NCI-H1092 (cell line): ENCODE measurements at places on chromosomes 6 and 20.

DNA sequence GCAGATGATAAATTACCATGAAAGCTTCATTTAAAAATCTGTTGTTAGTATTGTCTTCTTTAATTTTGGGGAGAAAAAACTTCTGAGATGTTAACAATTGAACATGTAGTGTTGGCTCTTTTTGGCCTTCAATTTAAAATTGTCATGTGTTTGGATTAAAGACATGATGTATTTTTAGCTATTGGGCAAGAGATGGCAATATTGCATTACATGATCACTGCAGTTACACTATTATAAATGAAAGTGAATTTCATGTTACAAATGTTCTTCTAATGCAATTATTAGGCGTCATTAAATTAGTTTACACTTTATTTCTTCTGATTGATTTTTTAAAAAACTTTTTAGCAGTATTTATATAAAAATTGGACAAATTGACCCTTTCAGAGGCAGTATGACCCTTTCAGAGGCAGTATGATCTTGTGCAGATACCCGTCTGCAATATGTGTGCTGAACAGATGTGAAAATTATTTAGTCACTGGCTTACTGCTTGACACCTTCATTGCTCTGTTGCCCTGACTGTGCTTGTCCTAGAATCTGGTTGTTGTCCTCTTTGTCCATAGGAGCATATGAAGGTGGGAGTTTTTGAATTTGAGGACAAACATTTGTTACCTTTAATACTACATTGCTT is 25.8 kb downstream of the CDKAL1 start:
- no peak for DNase-seq

DNA sequence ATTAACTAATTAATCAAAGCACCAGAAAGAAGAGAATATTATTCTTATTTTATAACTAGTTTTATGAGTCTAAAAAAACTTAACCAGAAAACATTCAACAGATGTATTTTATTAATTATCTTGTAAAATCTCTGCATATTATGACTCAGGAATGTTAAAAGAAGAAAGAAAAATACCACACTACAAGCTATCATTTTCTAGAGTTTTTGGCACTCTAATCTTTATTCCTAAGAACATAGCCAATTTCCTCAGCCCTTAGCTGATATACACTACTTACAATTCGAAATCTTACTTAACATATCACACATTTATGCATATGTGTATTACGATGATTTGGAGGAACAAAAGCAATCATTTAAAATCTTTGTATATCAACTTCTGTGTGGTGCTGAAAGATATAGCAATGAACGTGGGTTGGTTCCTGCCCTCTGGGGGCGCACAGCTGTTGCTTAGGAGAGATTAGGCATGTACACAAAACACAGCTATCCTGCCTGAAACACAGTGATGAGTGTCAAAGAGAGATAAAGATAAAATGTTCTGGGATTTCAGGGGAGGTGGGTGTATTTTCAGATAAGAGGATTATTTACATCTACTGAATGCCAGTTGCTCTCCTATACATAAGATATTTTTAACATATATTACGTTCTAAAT is 404.5 kb downstream of the SYNE1 start:
- no peak for DNase-seq

DNA sequence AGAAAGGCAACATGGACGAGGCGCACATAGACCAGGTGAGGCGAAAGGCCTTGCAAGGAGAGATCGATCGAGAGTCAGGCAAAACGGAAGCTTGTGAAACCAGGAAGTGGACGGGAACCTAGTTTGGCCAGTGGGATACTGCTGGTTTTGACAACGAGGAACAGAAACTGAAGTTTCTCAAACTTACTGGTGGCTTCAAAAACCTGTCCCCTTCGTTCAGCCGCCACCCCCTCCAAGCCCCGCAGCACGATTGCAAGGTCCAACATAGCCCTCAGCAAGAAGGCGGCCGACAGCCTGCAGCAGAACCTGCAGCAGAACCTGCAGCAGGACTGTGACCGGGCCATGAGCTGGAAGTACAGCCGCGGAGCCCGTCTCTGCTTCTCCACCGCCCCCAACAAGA is 238.0 kb downstream of the KHDC1L start:
- DNase-seq: no peak

DNA sequence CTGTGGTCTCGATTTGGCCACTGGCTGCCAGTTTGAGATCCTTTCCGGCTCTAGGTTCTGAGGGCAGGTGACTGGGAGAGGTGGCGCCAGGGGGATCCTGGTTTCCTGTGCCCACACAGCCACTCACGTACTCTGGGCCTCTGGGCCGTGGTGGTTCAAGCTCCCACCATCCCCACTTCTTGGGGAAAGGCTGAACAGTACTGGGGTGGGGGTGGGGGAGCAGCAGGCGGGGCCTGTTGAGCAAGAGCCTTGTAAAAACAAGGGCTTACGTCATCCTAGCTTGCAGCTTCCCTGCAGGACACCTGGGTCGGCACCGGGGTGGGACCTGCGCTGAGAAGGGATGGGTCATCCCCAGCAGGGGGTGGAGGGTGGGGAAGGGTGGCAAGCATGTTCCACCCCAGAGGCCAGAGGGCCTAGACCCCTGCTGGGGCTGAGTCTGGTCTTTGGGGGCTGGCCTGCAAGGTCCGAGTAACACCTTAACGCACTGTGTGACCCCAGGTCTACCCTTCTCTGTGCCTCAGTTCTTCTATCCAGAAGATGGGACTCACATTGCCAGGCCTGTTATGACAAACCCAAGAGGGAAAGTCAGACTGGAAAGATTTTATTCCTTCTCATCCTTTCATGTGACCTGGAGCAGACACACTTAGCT is 3.1 kb upstream of the CEBPB start:
- no peak for DNase-seq

DNA sequence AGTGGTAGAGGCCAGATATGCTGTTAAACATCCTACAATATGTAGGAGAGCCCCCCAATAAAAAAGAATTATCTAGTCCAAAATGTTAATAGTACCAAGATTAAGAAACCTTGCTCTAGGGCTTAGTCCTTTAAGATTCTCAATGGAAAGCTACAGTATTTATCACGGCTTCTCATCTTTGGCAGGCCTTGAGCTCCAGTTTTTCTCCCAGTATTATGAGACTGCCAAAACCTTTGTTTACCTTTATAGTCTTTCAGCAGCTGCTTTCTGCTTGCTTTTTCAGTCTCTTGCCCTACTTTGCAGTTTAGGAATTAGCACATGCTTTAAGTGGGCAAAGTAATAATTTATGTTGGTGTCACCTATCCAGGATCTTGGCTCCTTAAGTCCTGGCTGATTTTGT is 59.7 kb downstream of the NHLRC1 start:
- no peak for DNase-seq

DNA sequence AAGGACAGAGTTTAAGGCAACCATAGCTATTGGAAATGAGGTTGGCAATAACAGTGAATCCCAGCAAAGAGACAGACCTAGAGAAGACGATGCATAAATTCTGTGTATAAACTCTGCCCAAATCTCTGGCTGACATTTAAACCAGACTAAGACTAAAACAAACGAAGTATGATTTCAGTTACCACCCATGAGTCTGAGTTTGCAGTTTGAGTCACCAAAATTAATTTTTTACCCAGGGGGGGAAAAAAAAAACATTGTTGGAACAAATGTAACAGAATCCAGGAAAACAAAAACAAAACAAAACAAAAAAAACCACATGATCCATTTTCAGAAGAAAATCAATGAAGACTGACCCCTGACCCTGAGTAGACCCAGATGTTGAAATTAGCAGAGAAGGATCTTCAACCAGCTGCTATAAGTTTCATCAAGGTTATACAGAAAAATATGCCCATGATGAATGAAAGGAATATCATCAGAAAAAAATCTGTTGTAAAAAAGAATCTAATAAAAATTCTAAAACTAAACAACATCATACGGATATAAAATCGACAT is 190.8 kb downstream of the GMDS start:
- DNase-seq: no peak

GRCh38 chr6:95091823-95092436 is 485.4 kb upstream of the MANEA start:
- peak; percentile 3 for DNase-seq

GRCh38 chr20:59809630-59810448 is 123.6 kb downstream of the SYCP2 start:
- DNase-seq: no peak

- no peak for DNase-seq
Observed at GRCh38 chr6:158835616-158836221, 16.6 kb upstream of the EZR start.

DNA sequence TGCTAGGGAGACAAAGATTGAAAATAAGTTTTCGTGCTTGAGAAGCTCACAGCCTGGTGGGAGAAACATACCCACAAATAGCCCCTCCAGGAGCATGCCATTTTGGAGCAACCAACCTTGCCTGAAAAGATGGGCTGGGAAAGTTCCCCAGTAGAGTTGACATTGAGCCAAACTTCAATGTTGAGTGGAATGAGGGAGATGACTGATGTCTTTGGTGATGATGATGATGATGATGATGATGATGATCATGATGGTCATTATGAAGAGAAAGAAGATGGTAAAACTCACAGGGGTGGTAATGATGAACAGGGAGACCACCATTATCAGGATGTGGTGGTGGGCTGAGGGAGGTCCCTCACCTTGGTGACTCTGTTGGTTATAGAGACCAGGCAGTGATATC is 283.9 kb upstream of the RNF24 start:
- DNase-seq: no peak

DNA sequence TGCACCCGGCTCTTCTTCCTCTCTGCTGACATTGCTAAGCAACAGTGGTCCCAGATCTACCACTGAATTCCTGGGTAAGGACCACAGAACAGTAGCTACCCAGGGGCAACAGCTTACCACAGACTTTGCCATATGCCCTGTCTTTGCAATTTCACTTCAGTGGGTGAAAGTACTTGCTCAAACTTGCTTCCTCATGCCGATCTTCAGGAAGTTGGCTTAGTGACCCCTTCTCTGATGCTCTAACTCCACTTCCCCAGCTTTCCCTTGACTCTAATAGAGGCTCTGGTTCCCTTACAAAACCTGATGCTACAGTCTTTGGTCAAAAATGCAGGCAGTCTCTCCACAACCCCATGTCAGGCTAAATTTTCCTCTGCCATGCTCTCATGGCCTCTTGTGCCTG is 3.3 kb upstream of the TAAR5 start:
- no peak for DNase-seq

DNA sequence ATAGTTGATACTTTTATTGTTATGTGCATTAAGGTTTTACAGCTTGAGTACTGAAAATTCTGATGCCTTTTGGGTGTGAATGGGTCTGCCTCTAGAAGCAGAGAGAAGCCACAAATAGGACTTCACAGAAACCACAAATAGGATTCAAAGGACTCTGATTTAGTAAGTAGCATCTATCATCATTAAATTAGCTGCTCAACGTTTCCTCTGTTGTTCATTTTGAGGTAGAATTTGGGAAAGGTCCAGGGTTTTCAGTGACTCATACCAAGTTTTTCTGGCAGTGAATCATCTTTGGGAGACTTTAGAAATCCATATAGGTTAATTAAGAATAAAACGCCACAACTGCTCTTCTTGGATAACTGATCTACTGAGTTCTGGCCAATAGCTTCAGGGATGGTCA is 105.1 kb downstream of the PHF3 start:
- no peak for DNase-seq

DNA sequence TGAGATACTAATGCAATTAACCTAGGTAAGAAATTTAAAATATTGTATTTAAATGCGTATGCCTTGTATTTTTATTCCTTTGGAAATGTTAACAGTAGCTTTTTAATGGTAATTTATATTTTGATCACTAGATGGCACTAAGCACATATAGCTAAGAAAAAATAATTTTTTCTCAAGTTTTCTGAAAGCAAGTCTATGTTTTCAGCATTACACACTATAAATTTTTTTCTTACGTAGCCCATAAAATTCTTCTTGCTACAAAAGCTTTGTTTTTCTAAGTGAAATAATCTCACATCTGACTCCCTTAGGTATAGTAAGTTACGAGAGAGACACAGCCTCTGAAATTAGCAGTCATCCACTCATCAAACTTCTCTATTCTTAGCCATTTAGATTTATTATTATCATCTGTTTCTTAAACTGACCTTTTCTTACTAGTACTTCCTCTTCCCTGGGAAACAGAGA is 35.7 kb downstream of the TSPYL4 start:
- no peak for DNase-seq

DNA sequence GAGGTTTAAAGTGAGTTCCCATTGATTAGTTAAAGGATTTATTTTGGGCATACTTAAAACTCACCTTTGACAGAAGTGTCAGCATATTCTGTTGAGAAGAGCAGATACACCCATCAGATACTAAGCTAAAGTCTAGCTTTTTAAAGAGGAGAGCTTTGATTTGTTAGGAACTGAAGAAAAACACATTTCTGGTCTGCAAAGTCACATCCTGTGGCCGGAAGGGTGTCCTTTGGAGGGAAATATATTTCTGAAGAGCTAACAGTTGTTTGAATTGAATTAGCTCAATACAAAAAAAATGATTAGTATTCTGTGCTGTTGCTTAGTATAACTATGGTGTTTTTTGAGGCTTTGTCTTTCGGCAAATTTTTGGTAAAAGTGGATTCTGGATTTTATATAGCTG is 302.7 kb downstream of the RFPL4B start:
- no peak for DNase-seq

- no peak for DNase-seq
Observed at GRCh38 chr6:109118871-109119354, 23.6 kb downstream of the CEP57L1 start.

DNA sequence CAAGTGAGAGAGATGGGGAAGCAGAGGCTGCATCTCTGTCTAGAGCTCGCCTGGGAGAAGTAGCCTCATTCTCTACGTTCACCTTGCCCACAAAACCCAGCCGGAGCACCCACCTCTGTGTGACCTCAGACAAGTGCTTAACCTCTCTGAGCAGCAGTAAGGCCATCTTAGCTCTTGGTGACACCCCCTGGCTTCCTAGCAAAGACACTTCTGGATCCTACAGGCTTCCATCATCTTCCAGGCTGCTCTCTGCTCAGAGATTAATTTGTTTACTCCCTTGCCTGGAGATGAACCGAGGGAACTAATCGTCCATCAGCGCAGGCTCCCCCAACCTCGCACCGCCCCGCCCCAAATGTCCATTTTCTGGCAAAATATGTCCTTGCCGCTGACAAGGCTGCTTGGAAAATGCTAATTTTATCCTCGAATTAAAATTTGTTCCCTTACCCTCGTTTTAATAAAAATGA is 24.0 kb upstream of the CTNNBL1 start:
- DNase-seq: peak; percentile 17

DNA sequence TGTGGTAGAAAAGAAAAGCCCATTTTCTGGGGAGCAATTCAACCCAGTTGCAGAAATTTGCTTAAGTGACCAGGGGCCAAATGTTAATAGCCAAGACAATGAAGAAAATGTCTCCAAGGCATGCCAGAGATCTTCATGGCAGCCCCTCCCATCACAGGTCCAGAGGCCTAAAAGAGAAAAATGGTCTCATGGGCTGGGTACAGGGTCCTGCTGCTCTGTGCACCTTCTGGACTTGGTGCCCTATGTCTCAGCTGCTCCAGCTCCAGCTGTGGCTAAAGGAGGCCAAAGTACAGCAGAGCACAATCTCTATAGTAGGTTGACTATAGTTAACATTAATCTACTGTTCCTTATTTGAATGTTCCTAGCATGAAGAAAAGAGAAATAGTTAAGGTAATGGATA is 44.7 kb downstream of the FRK start:
- no peak for DNase-seq

DNA sequence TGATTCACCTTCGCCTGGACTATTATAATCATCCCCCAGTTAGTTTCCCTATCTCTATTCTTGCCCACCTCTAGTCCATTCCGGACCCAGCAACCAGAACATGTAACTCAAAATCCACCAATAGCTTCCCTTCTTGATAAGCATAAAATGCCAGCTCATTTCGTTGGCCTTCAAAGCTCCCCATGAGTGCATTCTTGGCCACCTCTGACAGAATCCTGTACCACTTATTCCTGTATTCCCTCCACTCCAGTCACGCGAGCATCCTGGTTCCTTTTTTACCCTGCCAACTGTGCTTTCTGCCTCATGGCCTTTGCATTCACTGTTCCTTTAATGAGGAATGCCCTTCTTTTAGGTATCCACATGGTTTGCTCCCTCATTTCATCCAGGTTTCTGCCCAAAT is 36.7 kb downstream of the CYP24A1 start:
- no peak for DNase-seq
